ENCODE measurements at places on chromosomes 4 and X.

GRCh38 chr4:183658362-183659028 is 490 bp downstream of the RWDD4 start:
- no peak for DNase-seq

- no peak for DNase-seq
Observed at GRCh38 chr4:52852041-52852440, 10.1 kb upstream of the RASL11B start.

DNA sequence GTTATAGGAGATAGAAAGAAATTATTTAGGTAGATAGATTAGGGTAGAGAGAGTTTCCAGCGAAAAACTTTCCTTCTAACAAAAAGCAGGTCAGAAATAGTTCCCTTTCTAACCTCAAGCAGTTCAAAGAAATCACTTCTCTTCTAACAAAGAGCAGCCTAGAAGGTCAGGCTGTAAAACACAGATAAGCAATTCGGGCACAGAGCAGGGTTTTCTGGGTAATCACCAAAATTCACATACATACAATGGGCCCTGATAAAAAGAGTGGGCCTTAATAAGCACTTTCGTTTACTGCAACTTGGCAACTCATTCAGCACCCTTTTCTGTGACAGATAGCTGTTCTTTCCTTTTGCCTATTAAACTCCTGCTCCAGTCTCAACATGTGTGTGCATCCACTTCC is 13.4 kb upstream of the NAF1 start:
- no peak for DNase-seq

DNA sequence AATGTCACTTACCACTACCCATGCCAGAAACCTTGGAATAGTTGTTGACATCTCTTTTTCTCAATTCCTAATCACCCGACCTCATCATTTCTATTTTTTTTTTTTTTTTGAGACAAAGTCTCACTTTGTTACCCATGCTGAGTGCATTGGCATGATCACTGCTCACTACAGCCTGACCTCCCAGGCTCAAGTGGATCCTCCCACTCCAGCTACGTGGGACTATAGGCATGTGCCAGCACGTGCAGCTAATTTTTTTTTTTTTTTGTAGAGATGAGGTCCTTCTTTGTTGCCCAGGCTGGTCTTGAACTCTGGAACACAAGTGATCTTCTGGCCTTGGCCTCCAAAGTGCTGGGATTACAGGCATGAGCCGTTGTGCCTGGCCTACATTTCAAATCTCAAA is 12.0 kb downstream of the KDM6A start:
- no peak for DNase-seq

- DNase-seq = no peak
Observed at GRCh38 chr4:3607690-3608552, 75.7 kb upstream of the LRPAP1 start.

DNA sequence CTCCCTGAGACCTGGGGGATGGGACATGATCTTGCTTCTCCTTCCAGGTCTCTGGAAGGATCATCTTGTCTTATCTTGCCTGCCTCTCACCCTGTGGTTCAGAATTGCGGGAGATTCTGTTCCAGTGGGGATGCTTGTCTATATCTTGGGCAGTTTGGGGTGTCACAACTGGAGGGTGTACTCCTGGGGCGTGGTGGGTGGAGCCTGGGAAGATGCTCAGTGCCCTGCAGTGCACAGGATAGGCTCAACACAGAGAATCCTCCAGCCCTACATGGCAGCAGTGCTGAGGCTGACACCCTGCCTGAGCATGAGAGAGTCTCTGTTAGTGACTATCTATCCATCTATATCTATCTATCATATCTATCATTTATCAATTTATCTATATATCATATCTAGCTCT is 7.7 kb downstream of the P2RY8 start:
- no peak for DNase-seq

GRCh38 chrX:54042609-54043021 is 1.7 kb downstream of the PHF8 start:
- DNase-seq = peak; percentile 51

DNA sequence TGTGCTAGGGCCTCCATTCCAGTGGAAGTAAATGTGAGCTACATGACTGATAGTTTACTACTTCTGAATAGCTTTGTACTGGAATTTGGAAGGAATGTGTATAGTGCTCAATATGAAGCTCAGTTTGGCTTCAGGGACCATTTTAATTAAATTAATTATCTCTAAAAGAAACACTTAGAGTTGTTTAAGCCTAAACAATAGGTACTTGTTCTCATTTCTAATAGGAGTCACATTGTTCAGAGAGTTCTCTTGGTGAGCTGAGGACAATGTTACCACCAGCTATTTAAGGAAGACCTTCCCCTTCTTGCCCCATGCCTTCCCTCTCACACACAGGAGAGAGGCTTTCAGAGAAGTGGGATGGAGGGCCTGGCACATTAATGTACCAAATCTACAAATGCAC is 78.3 kb downstream of the CHIC2 start:
- DNase-seq = no peak

GRCh38 chrX:103376979-103377324 is 614 bp downstream of the BEX3 start:
- no peak for DNase-seq

- peak; percentile 41 for DNase-seq
Observed at GRCh38 chrX:41086627-41086932, 1.3 kb downstream of the USP9X start.

- no peak for DNase-seq
Observed at GRCh38 chrX:151762802-151763201, 28.3 kb downstream of the CNGA2 start.

GRCh38 chr4:4857001-4857808 is 2.3 kb upstream of the MSX1 start:
- no peak for DNase-seq

DNA sequence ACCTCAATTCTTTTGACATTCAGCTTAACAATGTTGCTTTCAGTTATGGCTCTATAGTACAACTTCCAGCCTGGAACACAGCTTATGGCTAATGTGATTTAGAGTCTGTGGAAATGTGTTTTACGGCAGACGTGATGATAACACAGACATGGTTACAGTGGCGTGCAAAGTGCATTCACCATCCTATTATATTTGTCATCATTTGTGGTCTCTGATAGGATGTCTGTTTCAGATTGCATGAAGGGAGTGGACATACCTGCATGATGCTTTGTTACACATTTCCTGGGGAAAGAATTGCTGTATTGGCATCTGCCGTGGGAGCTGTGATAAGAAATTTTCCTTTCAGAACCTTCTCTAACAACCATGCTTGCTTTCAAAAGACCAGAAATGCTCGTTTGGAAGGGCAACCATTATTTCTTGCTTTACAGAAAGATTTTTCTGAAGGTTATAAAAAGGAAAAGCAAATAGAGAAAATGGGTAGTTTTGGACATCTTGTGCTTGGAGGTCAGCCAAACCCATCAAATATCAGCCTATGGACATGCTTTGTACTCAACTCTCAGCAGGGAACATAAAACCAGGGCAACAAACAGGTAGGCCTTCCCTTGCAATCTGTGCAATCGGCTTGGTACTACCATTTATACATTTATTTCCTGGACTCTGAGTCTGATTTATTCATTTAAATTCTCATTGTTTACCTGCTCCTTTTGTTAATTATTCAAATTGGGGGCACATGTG is 273.9 kb downstream of the TLL1 start:
- DNase-seq = no peak

DNA sequence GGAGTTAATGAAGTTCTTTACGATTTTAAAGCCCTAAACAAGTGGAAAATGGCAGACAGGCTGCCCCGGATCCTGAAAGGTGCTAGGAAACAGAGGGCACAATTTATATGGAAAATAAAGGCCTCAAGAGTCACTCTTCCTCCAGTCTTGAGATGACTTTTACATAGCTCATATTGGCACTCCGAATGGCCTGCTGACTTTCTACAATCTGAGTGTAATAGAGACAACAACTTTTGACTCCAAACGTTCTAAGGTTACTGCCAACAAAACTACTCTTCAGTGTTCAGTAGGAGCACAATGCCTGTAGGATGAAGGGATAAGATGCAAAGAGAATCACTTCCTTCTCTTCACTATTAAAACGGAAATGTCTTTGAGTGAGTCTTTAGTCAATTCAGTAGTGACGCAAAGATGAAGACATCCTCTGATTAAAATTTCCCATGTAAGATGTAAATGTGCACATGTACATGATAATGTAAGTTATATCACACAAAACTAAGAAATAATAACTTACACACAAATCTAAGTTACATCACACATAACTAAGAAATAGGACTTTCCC is 40.5 kb downstream of the VEGFC start:
- DNase-seq = no peak

DNA sequence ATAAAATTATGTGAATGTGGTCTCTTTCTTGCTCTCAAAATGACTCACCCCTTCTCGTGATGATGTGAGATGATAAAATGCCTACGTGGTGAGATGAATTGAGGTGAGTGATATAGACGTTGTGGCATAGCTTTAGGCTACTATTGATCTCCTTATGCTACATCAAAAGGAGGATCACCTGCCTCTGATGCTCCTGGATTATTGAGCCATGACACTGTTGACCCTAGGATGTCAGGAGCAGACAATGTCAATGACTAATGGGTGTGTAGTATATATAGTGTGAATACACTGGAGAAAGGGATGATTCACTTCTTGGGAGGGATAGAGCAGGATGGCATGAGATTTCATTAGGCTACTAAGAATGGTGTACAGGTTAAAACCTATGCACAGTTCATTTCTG is 210.7 kb upstream of the PRPS2 start:
- no peak for DNase-seq

DNA sequence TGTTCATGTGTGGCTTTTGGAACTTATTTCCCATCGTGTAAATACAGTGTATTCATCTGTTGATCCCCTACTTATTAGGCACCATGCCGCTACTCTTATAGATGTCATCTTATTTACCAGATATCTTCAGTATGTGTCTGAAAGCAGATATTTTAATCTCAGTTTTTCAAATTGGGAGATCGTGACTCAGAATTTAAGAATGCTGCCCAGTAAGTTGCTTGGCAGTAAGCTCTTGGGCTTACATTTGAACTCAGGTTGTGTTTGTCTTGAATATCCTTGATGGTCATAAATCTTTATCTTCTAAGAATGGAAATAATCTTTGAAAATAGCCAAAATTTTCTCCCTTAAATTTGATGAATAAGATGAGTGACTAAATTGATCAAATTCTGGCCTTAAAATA is 45.9 kb upstream of the RPA4 start:
- DNase-seq = no peak

- no peak for DNase-seq
Observed at GRCh38 chr4:186790630-186791029, 67.0 kb upstream of the FAT1 start.

DNA sequence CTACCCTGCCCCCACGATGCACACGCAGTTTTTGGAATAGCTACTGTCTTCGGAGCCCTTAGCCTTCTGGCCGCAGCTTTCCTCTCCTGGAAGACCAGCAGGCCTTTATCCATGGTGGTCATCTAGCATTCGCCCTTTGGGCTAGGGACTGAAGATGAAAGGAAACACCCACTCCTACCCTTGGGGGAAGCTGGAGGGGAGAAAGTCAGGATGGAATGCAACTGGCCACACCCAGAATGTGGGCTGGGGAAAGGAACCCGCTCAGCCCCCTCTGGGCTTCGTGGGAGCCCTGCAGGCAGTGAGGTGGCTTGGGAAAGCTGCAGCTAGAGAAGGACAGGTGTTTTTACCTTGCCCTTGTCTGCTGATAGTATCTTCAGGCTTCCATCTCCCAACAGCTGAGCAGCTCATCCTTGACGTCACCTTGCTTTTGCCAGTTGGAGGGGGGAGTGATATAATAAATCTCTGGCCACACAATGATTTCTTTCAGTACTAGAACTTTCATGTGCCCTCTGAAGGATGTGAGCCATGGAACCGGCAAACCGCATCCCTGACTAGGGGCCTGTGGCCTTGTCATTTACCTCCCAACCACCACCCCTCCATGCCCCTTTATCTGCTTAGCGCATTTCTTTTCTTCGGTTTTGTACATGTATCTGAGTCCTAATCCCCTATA is 59.0 kb downstream of the ELF4 start:
- DNase-seq = no peak

GRCh38 chrX:154981116-154981411 is 41.5 kb downstream of the F8 start:
- DNase-seq = no peak

DNA sequence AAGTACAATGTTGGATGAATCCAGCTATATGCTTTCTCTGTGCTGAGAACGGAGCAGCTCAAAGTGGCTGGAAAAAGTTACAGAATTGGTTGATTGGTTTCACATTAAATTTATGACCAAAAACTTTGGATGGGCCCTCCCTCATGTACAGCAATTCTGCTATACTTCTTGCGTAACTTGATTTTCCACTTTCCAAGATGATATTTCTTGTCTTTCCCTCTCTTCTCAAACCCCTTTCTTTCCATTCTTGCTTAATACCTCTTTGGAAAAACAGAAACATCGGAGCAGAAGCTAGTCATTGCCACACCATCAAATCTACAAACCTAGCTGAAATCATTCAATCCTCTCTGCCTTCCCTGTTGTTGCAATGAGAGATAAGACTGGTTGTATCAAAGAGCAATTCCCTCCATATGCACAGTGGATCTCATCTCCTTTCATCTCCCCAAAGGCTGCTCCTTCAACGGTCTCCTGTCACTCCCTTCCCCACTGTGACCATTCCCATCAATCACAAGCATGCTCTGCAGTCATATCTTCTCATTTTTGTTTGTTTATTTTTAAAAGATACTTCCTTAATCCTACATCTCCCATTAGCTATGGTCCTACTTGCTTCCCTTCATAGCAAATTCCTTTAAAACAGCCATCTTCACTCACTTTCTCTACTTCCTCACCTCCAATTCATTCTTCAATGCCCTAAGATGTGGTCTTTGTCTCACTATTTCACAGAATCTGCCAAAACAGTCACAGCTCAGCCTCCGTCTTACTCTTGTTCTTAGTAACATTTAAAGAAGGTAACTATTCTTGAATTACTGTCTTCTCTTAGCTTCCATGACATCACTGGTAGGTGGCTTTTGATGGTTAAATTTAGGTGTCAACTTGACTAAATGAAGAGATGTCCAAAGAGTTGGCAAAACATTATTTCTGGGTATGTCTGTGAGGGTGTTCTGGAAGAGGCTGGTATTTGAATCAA is 145.5 kb downstream of the FAM13A start:
- no peak for DNase-seq

DNA sequence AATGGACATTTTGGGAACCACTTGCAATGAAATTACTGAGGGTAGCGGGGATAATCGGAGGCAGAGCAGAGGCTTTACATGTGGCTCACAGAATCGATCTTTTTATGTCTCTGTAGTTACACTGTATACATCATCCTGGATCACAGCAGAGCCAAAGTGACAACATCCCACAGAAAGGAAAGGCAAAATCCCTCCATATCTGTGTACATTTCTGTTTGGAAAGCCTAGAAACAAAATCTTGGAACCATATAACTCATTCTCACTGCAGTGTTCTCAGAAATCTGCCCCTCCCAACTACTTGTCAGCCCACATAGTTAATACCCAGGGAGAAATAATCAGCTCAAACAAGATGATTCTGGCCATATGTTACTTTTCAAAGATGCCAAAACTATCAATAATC is 211.6 kb downstream of the DCLK2 start:
- DNase-seq = no peak
